ENCODE measurements at places on chromosomes 2 and 18.

DNA sequence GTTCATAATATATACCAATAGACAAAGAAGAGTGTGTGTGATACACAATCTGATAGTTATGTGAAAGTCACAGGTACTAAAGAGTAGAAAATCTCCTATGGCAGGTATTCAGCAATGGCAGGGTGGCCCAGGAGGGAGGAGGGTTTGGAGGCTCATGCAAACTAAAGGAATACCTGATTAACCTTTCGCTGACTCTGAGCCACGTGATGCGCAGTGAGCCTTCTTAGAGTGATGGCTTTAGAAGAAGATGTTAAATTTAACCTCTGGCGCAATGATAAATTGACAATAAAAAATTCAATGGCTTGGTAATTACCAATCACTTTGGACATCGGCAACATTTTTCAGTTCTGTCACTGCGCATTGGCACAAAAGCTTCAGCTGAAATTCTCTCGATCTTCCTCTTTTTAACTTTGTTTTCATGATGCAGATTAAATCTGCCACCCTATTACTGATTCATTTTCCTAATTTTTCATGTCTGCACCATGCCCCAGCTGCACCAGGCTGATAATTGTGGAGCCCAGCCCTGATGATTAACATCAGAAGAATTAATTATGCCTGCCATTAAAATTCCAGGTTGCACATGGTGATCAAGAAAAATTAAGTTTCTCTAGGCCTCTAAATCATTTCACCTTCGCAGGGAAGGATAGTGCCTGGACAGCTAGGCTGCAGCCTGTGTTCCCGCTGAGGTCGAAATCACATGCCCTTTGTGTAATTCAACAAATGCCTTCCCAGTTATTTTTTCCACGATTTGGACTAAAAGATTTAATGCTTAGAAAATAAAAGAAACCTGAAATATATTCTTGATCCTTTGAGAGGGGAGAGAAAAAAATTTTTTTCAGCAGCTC is 250.6 kb upstream of the HNRNPA3 start:
- no peak for DNase-seq

DNA sequence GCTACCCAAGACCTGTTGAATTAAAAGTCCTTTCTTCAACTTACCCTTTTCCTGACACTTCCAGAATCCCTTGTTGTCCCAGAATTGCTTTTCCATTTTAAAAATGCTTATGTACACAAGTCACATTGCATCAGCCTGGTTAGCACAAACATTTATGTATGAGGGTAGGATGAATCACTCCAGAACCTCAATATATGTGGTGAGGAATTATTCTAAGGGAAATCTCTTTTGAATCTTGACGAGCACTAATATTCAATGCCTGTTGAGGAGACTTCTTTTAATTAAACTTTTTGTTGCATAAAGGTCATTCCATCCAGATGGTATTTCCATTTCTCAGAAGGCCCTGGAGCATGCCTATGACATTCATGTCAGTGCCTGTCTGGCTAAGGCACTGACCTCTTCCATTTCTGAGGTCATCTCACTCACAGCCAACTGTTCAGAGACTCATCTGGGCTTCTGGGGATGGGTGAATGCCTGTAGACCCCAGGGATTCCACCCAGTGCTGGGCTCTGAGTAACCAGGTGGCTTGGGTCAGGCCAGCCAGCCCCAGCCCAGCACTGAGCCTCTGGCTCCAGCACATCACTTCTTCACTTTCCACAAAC is 28.2 kb downstream of the ACMSD start:
- no peak for DNase-seq

DNA sequence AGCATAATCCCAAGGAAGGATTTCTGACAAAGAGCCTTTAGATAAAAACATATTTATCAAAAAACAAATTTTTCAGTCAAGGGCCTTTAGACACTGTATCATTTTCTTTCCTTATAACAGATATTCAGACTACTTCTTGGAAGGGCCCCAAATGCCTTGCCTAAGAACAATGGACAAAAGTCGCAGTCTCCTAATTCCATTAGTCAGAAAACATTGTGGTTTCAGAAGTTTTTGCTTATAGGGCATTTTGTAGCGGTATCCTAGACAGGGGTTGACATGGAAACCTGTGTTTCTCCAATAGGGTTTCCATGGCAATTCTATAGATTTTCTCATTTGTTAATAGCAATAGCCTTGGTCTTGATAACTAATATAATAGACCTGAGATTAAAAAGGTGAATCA is 36.7 kb upstream of the AGPS start:
- no peak for DNase-seq

DNA sequence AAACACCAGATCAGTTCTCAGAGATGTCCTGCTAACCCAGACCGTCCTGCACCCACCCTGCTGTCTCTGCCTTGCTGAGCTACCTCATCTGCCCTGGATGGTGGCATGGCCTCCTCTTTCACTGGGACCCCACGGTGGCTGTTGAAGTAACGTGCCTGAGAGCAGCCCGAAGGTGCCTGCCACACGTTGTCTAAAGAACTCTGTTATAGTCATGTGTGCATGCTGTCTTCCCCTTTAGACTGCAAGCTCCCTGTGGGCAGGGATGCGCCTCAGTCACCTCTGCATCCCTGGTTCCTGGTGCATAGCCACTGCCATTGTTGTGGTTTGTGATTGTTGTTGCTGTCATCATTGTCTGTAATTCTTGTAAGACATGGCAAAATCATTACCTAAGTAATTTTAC is 235.9 kb downstream of the EIPR1 start:
- no peak for DNase-seq

GRCh38 chr2:68156419-68156818 is 1.3 kb upstream of the PNO1 start:
- peak; percentile 10 for DNase-seq

DNA sequence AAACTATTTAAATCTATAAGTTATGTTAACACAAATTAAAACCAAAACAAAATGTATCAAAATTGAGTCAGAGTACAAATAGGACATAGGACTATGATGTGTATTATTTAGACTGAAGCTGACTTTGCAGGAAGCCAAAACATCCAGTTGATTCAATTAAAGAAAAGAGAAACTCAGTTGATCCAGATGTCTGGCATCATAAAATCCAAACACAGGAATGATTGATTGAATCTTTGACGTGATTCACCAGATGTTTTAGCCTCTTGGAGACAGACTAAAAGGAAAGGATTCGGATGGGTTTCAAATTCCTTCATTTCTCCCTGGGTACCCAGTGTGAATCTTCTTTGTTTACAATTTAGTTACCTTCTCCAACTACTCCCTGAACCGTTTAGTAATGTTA is 272.9 kb downstream of the IRS1 start:
- no peak for DNase-seq

DNA sequence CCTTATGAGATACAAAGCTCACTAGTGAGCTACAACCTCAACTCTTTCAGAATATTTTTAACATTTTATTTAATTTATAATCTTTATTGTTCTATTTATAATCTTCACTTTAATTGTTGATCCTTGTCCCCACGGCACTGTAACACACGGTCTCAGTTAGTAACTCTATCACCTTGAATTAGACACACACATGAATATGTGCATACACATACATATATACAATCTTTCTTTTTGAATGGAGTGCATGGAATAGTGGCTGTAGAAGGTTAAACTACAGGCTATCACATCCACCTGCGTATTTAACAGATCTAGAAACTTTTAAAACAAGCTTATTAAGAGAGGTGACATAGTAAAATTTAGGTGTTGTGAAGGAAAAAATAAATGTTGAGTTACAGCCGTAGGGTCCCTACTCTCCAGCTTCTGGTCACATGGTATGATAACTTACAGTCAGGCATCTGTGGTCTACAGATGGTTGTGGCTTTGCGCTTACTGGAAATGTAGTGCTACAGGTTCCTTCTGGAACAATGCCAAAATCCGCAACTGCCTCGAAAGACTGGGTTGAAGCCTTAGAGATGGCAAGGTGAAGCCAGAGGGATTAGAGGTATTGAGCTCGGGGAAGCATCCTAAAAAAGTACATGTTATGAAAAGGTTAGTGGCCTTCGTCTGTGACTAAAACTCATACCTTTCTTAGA is 1324.1 kb upstream of the SLC39A10 start:
- peak; percentile 16 for DNase-seq

DNA sequence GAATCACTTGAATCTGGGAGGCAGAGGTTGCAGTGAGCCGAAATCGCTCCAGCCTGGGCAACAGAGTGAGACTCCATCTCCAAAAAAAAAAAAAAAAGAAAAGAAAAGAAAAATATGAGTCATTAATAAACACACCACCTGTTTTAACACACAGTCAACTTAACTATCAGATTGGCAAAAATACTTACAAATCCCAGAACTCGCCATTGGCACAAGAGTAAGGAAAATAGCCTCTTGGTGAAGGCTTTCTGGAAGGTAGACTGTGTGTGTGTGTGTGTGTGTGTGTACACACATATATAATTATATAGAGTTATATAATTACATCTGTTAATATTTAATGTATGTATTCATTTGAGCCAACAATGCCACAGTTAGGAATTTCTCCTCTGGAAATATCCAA is 63.7 kb upstream of the UXS1 start:
- DNase-seq: no peak

DNA sequence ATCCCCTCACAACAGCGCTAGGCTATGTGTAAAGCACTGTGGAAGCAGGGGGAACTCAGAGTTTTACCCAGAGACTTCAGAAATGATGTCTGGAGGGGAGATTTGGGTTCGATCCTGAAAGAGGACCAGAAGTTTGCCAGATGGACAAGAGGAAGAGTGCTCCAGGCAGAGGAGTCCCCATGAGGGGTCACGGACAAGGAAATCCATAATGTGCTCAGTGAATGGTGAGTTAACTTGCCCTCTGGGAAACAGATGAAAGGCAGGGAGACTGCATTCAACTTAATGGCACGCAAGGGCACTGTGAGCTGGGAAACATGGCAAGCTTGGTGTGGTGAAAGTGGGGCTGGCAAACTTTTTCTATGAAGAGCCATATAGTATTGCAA is 6.0 kb upstream of the ASAP2 start:
- DNase-seq: no peak

DNA sequence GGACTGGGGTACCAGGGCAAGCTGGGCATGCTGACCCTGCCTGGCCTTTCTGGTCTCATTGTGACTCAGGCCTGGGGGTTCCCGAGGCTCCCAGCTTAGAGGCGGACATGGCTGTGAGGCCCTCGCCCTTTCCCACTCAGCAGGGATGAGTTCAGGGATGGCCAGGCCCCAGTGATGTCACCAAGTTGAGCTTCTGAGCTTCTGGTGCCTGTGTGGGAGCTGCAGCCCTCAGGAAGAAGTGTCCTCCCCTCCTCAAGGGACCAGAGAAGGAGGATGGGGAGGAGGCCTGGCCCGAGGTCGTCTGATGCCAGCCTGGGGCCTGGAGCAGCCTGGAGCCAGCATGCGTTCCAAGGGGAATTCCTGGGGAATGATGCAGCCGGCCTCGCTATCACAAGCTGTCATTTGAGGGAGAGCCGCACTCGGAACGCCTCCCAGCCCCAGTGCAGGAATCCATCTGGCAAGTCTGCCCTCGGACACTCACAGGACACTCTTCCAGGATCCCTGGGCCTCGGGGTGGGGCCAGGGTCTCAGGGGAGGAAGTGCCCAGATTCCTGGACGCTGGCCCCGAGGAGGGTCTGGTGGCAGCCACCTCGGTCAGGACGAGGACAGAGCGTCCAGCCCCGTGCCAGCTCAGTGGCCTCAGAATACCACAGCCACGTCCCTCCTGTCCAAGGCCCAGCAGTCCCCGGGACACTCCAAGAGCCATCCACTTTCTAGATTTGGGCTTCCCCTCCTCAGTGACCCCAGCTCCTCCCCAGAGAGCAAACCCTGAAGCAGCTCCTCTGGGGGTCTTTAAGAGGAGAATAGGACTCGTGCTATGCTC is 61.2 kb upstream of the GPC1 start:
- peak; percentile 37 for DNase-seq

DNA sequence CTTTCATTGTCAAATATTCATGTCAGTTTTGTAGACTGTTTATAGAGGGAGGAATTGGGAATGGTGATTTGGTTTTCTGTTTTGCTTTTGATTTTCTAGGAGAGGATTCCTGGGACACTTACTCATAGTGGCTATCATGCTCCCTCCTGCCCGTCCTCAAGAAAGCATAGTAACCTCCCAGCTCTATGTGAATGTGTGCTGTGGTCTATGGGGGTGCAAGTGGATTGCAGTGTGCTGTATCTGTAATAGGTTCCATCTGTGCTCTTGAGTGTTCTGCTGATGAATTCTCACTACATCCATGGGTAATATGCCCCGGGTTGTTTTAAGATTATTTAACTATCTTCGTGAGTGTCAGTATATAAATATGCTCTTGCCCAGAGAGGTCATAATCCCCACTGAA is 811.3 kb downstream of the CNTNAP5 start:
- no peak for DNase-seq

DNA sequence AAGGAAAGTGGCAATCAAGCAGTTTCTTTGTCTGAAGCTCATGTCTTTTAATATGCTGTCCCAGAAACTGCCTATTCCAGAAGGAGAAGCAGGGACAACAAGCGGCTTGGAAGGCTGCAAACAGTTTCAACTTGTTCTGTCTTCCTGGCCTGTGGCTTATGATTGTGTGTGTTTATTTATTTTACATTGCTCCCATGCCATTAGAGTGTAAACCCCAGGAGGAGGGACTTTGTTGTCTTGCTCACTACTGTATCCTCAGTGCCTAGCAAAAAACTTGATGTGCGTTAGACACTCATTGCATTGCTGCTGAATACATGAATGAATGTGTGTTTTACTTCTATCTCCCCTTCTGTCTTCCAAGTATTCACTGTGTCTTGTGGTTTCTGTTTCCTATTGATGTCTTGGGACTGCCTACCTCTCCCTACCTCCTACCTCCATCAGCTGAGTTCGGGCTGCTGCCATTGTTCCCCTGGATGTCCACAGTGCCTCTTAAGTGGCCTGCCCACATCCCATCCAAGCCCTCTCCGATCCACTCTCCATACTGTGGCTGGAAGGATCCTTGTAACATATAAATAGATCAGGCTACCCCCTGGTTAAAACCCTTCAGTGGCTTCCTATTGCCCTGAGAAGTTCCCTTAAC is 261.4 kb downstream of the DYSF start:
- DNase-seq: no peak

DNA sequence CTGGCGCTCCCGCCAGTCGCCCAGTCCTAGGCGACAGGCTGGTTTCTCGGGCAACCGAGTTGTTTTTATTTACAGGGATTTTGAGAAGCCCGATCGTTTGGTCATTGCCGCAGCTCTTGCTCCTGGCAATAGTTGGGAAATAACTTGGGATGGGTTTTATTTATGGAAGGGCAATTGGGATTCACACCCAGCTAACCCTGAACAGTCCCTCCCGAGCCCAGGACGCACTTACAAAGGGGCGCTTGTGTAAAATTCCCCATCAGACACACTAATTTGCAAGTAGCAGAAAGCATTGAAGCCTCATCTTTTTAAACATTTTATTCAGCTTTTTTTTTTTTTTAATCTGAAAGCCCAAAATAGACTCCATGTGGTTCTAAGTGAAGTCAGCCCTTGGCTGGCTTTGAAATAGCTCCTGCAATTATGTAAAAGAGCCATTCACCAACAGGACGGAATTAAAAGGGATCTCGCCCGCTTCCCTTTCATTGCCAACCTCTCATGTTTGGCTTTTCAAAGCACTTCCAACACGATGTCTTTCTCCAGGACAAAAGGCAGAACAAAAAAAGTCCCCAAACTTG is 3.6 kb upstream of the GBX2 start:
- DNase-seq: peak; percentile 46

DNA sequence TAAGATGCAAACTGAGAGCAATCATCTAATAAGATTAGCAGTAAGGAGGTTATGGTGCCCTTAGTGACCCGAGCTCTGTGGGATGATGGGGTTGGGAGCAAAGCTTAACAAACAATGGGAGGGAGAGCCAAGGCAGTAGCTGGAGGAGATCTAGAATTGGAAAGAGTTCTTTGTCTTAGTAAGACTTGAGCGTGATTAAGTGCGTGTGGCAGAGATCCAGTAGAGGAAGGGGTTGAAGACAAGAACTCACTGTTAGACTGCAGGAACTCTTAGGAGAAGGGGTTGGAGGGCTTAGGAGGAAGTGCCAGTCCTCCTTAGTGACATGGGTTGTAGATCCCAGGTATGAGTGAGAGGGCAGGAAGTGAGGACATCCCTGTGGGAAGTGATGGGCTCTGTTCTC is 184.7 kb downstream of the GFPT1 start:
- no peak for DNase-seq
